ENCODE measurements at places on chromosomes 7 and 10.

DNA sequence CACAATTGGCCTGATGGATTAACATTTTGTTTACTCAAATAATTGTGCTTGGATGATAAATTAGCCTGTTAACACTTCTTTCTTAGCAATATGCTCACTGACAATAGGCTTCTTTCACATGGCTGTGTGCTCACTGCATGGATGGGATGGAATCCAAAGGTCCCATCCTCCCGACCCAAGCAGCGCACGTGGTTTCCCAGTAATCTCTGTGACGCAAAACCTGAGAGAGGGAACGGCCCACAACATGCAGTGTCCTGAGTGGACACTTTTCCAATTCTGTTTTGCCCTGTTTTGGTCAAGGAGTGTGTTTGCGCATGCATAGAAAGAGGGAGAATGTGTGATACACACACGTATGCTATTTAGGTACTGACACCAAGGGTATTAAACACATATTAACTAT lies 42.1 kb upstream of the RASGEF1A start:
- DNase-seq: no peak

DNA sequence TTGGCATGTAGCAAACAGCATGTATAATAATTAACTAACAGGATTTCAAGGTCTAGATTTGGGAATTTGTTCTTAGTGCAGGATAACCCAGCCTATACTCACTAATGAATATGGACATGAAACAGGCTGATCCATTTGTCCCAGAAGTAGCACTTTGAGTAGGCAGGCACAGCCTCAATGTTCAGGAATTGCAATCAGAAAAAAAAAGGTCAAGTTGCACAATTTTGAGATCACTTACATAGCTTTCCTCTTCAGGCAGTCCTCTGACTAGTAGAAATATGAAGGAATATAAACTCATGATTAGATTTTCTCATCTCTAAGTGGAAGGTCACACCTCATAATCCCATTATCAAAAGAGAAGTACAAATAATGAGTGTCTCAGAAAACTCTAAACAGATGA lies 921.4 kb upstream of the CELF2 start:
- DNase-seq: no peak

DNA sequence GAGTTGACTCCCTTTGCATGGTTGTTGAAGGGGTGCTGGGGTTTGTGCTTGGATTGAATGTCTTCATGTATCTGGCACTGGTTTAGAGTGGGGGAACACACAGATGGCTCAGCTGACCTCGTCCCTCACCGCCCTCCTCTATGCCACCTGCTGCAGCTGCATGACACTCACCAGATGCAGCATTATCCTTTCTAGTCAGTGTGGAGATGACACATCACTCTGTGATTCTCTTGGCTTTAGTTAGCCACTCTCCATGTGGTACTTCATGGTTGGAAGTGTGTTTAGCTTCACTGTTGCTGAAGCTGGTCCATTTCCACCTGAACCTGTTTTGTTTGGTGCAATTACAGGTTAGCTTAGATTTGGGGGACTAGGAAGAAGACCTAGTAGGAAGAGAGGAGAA lies 56.3 kb upstream of the BMPER start:
- DNase-seq: no peak

GRCh38 chr7:100221767-100222444 lies 2.2 kb downstream of the PVRIG start:
- DNase-seq: no peak

DNA sequence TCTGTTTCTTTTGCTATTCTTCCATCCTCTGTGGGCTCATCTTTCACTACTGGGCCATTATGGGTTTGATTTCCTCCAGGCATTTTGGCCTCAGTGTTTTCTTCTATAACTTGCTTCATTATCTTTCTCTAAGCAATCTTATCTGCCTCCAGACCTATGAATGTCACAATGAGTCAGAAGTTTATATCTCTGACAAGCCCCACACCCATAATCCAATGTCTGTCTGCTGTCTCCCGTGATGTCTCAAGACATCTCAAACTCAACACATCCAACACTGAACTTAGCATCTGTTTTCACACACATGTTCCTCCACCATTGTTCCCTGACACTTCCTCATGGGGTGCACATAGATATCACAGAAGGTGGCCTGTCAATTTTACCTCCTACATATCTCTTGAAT lies 46.7 kb upstream of the RHOBTB1 start:
- DNase-seq: no peak

DNA sequence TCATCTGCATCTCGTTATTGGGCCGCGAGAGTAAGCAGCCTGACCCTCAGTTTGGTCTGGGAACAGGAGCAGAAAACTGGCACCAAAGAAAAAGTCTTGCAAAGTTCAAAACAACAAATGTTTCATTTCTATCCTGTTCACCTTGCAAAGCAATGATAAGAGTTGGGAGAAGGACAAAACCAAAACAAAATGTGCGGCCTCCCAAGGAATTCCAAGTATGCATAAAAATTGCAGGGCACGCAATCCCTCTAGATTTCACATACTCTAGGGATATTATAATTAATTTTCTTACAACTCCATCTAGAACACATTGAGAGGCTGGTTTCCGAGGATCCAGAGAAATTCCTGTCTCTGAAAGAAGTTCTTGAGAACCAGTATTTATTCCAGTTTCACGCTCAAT lies 20.1 kb downstream of the CHUK start:
- DNase-seq: peak; percentile 70

DNA sequence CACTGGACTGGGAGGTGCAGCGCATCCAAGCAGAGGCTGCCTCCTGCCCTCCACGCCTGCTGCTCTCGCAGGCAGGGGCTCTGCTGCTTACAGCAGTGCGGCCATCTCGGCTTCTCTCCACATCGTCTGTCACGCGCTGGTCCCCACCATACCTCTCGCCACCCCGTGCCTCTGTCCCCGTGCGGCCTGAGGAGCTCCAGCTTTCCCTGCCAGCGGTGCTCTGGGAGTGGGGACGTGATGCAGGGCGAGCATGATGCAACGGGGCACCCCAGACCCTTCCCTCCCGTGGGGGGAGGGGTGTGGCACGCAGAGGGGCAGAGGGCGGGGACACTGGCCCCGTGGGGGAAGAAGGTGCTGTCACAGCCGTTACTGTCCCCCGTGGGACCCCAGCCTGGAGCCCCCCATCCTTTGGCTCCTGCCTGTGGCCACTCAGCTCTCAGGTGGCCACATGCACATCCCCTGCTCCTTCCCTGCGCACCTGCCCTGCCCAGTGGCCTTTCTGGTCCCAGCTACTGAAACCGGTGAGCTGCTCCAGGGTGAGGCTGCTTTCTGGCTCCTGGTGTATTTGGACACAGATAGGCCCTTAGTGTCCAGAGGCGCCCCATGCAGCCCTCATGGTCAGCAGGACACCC lies 9.0 kb downstream of the GET4 start:
- no peak for DNase-seq

DNA sequence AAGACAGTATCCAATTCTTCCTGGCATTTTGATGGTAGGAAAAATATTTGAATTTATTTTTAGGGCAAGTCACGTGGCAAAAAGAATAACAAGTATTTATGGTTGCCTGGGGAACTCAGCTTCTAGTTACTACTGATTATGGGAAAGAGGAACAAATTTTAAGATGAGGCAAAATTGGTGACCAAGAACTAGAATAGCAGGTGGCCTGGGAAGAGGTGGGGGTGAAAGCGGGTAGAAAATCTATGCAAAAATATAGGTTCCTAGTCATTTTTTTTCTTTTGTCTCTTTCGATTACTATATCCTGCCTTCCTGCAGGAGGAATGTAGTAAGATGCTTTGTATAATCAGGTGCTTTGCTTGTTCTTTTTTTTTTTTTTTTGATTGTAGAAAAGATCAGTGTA lies 27.8 kb downstream of the ENTPD1 start:
- DNase-seq: no peak

Measured in astrocyte of the cerebellum (primary cell).